ENCODE measurements at places on chromosomes 7 and 10. TPM values are rescaled to one million over a fixed set of nuclear protein-coding genes. Genes with fewer than 3 reads are reported as not detected.

PNLIP gene
- total RNA-seq: not detected

DNA sequence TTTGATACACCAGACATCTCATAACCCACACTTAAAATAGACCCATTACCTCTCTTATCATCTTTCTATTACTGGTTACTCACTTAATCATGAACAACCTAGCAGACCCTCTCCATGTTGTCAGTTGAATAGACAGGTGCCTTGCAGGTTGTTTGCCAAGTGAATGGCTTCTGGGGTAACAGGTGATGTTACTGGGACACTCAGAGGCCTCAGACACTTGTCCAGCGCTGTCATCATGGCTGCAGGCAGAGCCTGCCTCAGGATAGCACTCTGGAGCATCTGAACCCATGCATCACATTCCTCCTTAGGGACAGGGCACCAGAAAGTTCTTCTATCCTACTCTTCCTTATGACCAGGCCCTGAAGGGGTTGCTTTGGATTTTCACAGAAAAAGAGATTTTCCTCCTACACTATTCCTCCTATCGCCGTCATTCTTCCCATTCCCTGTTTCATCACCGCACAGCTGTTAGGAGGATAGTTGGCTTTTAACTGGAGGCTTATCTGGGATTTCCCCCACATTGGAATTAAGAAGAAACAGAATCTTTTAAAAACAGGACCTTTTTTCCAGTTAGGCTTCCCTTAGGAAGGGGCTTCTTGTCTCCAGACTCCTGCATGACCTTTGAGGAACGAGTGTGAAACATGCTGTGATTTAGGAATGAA, 182.1 kb downstream of the VTI1A start:
- DNase-seq: no peak

GRCh38 chr10:126564326-126564888, 106.1 kb downstream of the C10orf90 start:
- DNase-seq: no peak

TSPAN33 gene
- 10.0 TPM for total RNA-seq

- no peak for DNase-seq
Observed at GRCh38 chr10:14142606-14143250, 188.0 kb downstream of the FRMD4A start.
